Iris pigment epithelial cell (primary cell): ENCODE measurements at places on chromosomes 7 and 10.

- DNase-seq, result no peak
These were observed at the start of gene BTBD16 for GRCh38 chr10:122271076-122271475. BTBD16 (plus strand) TSS chr10:122271296; CDS start chr10:122275082, 3,786 bp downstream.

- no peak for DNase-seq
These were observed 44.3 kb downstream of the PRKAG2 start for GRCh38 chr7:151832656-151833055.

DNA sequence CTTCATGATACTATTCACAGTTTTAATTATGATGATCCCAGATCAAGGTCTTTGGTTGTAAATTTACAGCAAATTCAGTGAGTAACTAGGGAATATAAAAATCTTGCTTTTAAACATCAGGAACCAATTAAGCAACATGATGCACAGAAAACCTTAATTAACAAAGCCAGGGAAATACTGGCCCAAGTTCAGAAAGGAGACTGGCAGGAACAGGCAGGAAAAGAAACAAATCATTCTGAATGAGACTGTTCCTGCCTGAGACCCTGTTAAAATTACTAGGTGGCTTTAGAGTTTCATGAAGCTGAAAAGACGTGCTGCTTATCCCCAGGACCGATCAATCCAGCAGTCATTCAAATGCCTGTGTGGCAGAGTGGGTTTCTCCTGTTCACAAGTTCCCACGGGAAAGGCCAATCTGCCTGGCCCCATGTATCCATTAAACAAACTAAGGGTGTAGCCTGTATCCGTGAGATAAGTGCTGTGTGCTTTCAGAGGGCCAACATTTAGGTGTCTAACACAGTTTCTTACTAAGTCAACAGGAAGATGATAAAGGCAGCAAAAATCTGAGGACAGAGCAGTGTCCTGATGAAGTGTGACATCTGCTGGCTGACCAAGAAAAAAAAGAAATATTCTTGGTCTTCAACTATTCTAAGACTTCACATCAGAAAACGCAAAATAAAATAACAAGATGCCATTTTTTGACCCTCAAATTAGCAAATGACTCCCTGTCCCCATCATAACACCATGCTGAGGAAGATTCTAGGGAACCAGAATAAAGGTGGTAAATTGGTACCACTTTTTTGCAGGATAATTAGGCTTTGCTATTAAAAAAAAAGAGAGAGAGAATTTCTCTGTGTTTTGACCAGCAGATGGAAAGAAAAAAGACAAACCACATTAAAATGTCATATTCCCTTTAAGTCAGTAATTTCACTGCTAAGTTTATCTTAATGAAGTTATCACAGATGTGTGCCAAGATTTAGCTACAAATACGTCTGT is 34.2 kb downstream of the PUS7 start:
- peak; percentile 89 for DNase-seq

- peak; percentile 99 for DNase-seq
These were observed 253.2 kb upstream of the INHBA start for GRCh38 chr7:41955893-41956675.

DNA sequence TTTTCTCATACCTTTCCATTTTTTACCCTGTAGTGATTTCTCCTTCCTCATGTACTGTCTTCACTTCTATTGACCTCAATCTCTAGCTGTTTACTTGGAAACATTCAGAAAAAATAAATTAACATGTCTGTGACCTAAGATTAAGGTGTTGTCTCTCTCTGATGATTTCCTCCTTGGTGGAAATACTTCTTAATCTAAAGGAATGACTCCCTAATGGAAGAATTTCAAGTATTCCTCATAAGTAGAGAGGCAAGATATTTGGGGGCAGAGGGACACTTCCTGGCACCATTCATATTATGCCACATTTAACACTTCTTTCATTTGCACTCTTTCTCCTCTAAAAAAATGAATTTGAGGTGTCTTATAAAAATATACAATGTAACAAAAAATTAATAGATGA is 202.8 kb downstream of the NEBL start:
- no peak for DNase-seq

DNA sequence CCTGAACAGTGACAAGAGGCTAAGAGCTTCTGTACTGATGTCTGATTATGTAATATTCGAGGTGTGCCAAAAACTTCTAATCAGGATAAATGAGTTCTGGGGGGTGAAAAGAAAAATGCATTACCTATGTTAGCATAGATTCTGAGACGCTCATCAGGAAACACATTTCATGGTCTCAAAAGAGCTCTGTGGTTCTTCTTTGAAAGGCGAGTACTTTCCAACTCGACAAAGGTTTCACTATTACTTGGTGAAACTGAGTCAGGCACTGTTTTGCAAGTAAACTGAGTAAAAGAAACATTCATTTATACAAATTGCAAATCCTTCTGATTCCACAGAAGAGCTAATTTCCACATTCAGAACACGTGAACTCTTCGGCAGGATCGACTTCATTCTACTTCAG is 523.2 kb downstream of the GATA3 start:
- DNase-seq, result no peak

- DNase-seq, result no peak
These were observed 57.6 kb downstream of the ARHGAP22 start for GRCh38 chr10:48547061-48547895.

- DNase-seq, result no peak
These were observed 102.6 kb upstream of the DDC start for GRCh38 chr7:50667789-50668226.

- no peak for DNase-seq
These were observed 84.1 kb upstream of the PPIF start for GRCh38 chr10:79262959-79263746.

DNA sequence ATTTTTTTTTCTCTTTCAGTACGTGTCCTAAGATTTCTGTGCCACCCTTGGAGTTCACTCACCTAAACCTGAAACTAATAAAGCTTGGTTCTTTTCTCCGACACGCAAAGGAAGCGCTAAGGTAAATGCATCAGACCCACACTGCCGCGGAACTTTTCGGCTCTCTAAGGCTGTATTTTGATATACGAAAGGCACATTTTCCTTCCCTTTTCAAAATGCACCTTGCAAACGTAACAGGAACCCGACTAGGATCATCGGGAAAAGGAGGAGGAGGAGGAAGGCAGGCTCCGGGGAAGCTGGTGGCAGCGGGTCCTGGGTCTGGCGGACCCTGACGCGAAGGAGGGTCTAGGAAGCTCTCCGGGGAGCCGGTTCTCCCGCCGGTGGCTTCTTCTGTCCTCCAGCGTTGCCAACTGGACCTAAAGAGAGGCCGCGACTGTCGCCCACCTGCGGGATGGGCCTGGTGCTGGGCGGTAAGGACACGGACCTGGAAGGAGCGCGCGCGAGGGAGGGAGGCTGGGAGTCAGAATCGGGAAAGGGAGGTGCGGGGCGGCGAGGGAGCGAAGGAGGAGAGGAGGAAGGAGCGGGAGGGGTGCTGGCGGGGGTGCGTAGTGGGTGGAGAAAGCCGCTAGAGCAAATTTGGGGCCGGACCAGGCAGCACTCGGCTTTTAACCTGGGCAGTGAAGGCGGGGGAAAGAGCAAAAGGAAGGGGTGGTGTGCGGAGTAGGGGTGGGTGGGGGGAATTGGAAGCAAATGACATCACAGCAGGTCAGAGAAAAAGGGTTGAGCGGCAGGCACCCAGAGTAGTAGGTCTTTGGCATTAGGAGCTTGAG is at the start of gene CFTR:
CFTR (plus strand) TSS at position 801 of the 830 bp plus-strand sequence. CDS start 70 bp downstream, outside the sequence.
- no peak for DNase-seq

GRCh38 chr10:91462423-91462822 is 52.3 kb downstream of the HECTD2 start:
- DNase-seq, result peak; percentile 65

DNA sequence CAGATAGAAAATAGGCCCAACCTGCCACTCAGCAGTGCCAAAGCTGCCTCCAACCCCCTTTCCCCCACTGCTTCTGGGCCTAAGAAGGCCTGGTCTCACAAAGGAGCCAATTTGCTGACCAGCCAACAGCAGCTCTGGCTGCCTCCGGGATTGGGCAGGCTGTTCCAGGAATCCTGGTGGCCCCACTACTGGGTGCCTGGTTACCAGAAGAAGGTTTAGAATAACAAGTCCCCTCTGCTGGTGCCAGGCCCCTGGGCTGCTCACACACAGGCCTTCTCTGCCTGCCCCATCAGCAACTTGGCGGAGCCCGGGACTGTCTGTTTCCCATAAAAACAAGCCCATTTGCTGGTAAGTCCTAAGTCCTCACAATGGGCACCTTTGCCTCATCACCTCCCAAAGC is 1.2 kb downstream of the PHKG1 start:
- no peak for DNase-seq

DNA sequence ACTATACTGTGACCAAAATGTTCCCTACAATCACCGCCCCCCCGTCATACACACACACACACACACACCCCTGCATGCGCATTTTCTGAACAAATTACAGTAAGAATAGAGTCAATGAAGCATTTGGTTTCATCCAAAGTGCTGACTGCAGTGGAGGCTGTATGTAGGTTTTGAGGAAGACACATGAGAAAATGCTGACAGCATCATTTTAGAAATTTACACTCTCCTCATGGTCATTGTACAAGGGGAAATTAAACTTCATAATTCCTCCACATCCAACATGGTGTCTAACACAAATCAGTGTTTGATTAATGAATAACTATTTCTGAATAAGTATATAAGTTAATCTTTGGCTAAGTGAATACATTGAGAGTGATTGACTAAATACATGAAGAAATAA is 1126.8 kb upstream of the PHF14 start:
- DNase-seq, result no peak

- peak; percentile 79 for DNase-seq
These were observed 481.0 kb downstream of the TNS3 start for GRCh38 chr7:47100817-47101435.

GRCh38 chr10:104657457-104657856 is 16.4 kb downstream of the SORCS3 start:
- DNase-seq, result no peak

DNA sequence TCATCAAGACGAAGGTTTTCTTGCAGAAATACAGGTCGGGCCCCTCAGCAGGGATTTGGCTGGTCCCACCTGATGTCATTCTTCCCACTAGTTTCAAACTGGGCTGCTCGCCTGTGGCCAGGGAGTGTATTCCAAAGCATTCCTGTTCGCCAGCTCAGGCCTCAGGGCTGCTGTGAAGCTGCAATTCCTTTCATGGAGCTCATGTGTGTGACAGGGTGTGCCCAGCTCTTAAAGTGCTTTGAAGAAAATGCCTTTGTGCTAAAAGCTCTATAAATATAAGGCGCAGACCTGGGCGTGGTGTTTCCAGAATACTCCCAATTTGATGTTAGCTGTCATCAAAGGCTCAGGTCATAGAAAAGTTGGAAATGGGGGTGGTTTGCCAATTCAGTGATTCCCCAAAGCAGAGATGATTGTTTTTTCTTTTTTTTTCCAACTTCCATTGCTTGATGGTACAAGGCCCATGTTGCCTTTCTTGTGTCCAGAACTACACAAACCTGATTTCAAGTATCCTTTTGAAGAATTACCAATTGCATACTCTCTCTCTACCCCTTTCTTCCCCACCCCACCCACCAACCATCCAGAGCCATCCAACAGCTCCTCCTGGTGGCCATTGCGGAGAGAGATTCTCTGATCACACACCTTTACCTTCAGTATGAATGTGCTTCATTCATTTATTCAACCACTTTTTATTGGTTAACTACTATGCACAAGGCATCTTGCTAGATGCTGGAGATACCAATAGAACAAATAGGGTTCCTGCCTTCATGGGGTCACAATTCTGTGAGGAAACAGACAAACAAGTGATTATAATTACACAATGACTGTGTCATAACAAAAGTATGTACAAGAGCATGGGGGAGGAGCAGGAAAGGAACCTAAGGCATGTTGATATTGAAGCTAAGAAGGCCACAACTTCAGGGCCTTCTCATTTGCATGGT is 297.3 kb upstream of the LYZL1 start:
- peak; percentile 71 for DNase-seq

GRCh38 chr7:6579446-6579845 is 2.2 kb downstream of the ZDHHC4 start:
- peak; percentile 31 for DNase-seq

DNA sequence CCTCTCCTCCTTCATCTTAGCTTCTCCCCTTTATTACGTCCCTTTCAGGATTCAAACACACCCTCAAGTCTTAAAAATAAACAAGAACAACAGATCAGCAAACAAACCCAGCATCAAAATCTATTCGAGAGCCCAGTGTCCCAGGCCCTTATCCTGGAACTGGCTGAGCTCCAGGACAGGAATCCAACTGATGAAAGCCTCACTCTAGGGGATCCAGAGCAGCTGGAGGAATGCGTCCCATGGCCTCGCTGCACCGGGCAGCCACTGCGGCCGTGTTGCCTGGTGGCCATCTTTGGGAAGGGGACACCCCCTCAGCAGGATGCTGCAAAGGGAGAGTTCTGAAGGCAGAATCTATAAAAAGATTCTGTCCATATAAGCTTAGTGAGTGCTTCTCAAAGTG is 156.5 kb upstream of the BMPER start:
- no peak for DNase-seq

- peak; percentile 54 for DNase-seq
These were observed 700 bp downstream of the NIPSNAP2 start for GRCh38 chr7:55965100-55965470.

GRCh38 chr7:103988468-103989199 is 824 bp downstream of the RELN start:
- DNase-seq, result peak; percentile 7

GRCh38 chr7:64628721-64629120 is 37.2 kb upstream of the ZNF107 start:
- DNase-seq, result no peak

GRCh38 chr7:97576043-97576442 is 155.8 kb upstream of the TAC1 start:
- DNase-seq, result no peak

DNA sequence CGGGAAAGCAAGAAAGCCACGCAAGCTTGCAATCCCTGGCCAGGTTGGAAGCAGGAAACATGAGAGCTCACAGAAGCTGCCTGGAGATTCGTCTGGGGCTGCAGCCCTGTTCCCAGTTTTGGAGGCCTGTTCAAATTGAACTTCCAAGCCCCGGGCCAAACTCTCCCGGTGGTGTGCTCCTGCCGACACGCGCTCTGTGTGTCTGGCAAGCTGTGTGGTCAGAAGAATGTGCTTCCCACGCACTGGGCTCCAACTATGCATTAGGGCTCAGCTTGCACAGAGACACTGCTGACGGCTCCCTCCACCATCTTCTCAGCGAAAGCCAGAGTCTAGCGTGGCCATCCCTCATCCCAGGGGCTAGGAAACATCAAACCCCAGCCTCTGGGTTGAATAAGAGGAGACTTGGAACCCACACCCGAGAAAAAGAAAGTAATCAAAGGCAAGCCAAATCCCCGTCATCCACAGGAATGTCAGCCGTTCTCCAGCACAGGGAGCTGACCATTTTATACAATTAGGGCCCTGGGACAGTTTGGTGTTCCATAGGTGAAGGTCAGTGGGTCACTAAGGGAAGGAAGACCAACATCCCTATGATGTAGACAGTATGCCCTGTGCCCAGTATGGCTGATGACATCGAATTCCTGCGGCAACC is 107.2 kb downstream of the FGFR2 start:
- DNase-seq, result peak; percentile 2

- no peak for DNase-seq
These were observed 248.2 kb upstream of the PPP2R2D start for GRCh38 chr10:131652438-131653139.

GRCh38 chr7:141686670-141687069 is 15.3 kb downstream of the DENND11 start:
- DNase-seq, result peak; percentile 23

- no peak for DNase-seq
These were observed 134.9 kb upstream of the ZNF92 start for GRCh38 chr7:65238785-65239184.

- no peak for DNase-seq
These were observed 11.8 kb downstream of the DPYSL4 start for GRCh38 chr10:132198381-132199181.
